ENCODE measurements at places on chromosomes 16 and 17.

GRCh38 chr17:34997355-34997862, 17.1 kb downstream of the LIG3 start:
- no peak for DNase-seq
- H3K27me3 ChIP-seq: no peaks in the 10 kb centered on the region
- H3K27ac ChIP-seq: no peak overlapping the region
- no peak overlapping the region for H3K4me3 ChIP-seq
- H3K4me1 ChIP-seq: no peaks in the 10 kb centered on the region

DNA sequence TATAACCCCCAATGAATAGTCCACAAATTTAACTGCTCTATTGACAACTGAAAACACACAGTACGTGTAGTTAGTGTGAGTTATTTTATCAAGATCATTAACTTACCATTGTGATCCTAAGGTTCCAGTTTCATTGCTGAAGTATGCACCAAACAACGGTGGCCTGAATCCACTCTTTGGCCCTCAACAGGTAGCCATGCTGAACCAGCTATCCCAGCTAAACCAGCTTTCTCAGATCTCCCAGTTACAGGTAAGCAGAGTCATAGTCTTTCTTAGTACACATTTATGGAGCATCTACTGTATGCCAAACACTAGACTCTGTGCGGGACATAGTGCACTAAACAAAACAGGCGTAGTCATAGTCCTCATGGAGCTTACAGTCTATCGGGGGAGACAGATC, 40.3 kb upstream of the SLC5A11 start:
- DNase-seq: no peak
- no peak overlapping the region for H3K27ac ChIP-seq
- H3K27me3 ChIP-seq: no peaks in the 10 kb centered on the region
- H3K4me3 ChIP-seq: no peak overlapping the region
- H3K4me1 ChIP-seq: no peaks in the 10 kb centered on the region
- peaks cover 43% of the 10 kb centered on the region for H3K36me3 ChIP-seq

GRCh38 chr16:48008011-48008525, 147.7 kb downstream of the ABCC12 start:
- no peak for DNase-seq
- H3K4me3 ChIP-seq: no peak overlapping the region
- no peaks in the 10 kb centered on the region for H3K4me1 ChIP-seq
- H3K27ac ChIP-seq: no peak overlapping the region

DNA sequence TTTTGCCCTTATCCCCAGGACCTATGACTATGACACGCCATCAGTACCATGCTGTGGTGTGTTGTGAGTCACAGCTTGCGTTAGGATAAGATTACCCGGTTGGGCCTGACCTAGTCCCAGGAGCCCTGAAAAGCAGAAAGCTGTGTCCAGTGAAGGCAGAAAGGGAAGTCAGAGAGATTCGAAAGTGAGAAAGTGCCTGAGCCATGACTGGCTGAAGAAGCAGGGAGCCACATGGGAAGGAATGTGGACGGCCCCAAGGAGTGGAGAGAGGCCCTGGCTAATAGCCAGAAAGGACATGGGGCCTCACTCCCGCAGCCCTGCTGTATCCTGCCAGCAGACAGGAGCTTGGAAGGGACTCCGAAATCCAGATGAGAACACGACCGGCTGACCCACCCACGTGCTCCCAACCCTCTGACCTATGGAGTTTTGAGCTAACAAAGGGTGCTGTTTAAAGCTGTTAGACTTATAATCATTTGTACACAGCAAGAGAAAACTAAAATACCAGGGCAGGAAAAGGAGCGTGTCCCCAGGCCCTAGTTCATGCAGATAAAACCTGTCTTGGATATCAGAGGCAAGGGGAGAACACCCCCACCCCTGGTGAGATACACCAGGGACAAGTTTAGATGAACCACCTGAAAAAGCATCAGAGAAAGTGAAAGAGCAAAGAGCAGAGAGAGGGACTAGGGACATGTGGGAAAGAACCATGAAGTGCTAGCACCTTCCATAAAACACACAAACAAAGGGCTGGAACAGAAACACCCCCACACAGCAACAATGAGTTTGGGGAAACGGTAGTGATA, 115.3 kb downstream of the SLC39A11 start:
- no peak overlapping the region for H3K4me3 ChIP-seq
- DNase-seq: no peak
- no peaks in the 10 kb centered on the region for H3K36me3 ChIP-seq
- H3K4me1 ChIP-seq: no peaks in the 10 kb centered on the region

GRCh38 chr16:88855736-88856121, 1.0 kb downstream of the GALNS start:
- no peaks in the 10 kb centered on the region for H3K27me3 ChIP-seq
- no peak for DNase-seq
- H3K4me3 ChIP-seq: peak overlapping the region; percentile 51
- no peaks in the 10 kb centered on the region for H3K4me1 ChIP-seq
- peaks cover 11% of the 10 kb centered on the region for H3K36me3 ChIP-seq
